NCI-H1048 (cell line): ENCODE measurements at places on chromosomes 1 and 21.

- DNase-seq: no peak
Measured at GRCh38 chr1:16631248-16632043, 18.1 kb upstream of the NBPF1 start.

DNA sequence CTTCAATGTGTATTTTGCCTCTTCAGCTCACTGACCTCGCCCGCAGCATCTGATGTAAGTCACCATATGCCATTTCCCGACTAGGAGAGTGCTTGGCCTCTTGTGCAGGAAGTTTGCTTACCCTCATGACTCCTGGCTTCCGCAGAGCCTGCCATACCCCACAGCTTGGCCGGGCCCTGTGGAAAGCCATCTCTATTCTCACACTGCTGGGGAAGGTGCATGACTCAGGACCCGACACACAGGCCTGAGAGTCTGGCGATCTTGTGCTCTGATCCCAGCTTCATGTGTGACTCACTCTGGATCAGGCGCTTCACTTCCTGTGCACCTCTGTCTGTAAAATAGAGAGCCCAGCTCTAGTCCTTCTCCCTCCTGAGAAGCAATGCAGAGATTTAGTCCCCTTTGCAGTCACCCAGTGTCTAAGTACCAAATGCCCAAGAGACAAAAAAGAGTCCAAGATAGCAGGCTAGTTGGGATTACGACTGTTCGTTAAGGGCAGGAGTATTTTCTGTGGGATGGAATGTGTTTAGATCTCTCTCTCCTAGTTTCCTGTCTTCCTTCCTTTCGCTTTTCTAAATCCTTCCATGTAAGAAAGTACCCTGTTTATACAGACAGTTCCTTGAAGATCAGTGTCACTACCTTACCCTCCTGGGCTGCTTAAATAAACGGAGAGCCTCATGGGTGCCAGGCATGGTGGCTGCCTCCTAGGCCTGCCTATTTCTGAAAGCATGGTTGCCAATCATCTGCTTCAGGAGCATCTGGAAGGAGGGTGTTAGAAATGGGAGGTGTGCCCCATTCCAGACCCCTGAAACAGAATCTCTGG, 62.8 kb upstream of the KIF26B start:
- DNase-seq: no peak

- no peak for DNase-seq
Measured at GRCh38 chr1:176066709-176067108, 140.4 kb downstream of the COP1 start.

DNA sequence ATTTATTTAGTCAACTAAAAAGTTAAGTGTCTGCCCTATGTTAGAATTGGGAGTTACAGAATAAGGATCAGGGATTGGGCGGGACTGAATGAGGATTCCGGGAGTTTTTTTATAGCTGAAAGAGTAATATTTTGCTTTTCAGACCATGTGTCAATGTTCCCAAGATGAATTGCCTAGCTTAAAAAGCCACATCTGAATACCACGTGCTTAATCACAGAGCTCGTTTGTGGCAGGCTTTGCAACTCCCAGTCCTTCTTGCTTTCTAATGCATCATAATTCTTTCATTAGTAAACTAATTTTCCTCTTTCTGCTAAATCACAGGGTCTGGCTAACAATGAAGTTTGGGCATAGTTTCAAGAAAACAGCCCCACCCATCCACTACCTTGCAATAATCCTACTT, 4.2 kb upstream of the BCL10 start:
- DNase-seq: no peak

DNA sequence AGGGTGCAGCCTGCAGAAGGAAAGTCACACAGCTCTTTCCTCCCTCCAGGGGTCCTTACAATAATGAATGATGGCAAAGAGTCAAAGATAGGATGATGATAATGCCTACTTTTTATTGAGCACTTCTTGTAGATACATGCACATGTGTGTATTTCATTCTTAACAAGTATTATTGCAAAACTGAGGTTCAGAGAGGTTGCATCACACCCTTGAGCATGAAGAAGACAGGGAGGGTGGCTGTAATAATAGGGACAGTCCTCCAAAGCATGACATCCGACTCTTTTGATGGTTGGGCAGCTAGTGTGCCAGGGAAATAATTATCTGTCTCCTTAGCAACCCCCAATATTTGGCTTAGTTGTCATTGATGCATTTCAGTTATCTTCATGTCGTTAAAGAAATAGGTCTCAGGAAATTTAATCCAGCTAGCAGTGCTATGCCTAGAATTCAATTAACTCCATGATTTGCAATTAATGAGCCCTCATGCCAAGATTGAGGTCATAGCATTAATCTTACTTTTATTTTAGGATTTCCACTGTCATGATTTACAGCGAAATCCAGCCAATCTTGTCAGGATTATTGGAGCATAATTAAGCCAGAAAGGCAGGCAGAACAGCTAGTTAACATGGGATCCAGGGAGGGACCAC, 35.0 kb downstream of the DNAJC6 start:
- no peak for DNase-seq

DNA sequence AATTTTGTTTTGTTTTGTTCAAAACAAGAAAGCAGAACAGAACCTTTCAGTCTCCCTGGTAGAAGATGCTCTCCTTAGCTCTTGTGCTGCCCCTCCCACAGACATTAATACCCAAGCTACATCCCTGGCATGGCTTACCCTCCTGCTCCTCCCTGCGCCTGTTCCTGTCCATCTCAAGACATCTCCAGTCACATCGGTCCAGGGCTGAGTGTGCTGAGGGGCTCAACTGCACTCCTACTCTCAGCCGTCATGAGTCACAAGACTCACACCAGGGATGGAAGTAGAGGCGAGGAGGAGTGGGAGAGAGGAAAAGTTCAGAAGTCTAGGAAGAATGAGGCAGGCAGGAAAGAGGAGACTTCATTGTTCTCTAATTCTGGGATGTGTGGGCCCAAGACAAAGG, 9.2 kb upstream of the TACSTD2 start:
- DNase-seq: no peak

GRCh38 chr1:161258439-161259344, at the start of gene PCP4L1:
TSS of gene PCP4L1 (plus strand) at chr1:161258745. CDS start at chr1:161258975, 230 bp downstream.
- no peak for DNase-seq
